ENCODE measurements at places on chromosomes 2 and 18.

DNA sequence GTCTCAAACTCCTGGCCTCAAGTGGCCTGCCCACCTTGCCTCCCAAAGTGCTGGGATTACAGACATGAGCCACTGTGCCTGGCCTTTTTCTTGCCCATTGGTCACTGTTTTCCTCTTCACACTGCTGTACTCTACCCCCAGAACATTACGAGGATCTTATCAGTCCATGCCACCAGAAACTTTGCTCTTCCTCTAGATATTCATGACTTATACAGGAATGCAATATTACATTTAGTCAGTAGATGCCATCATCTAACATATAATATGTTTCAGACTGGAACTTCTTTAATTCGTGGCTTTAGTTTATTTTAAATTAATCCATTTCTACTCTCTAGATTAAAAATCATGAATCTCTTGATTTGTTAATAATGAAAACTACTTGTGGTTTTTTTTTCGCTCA lies 135.5 kb downstream of the COMMD1 start:
- no peak for DNase-seq

DNA sequence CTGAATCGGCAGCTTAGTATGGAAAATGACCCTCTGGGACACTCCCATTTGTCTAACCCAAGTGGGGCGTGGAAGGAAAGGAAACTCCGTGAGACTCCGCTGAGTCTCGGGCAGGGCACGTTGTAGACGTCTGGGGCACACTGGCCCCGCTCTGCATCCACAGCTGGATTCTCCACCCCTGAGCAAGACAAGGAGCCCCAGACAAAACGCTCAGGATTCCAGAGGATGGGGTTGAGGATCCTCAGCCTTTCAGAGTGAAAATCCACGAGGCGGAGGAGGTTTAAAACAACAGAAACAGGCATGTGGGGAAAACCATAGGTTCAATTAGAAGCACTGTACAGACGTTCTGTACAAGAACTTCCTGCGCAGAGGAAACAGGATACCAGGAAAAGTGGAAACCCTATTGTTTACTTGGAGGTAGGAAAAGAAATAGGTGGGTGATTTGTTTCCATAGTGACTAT lies 124.9 kb upstream of the ZNF236 start:
- no peak for DNase-seq

DNA sequence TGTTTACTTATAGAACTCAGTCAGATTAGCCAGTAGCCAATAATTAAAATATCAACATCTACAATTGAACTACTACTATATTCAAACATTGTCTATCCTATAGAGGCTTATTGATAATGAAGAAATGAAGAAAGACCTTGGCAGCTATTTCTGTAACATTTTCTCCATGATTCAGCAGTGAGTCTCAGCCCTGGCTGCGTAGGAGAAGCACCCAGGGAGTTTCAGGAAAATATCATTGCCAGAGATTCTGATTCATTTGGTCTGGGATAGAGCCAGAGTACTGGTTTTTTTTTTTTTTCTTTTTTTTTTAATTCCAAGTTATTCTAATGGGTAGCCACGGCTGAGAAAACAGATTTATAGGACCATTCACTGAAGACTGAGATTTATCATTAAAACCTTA lies 404.8 kb downstream of the TXNL1 start:
- no peak for DNase-seq

DNA sequence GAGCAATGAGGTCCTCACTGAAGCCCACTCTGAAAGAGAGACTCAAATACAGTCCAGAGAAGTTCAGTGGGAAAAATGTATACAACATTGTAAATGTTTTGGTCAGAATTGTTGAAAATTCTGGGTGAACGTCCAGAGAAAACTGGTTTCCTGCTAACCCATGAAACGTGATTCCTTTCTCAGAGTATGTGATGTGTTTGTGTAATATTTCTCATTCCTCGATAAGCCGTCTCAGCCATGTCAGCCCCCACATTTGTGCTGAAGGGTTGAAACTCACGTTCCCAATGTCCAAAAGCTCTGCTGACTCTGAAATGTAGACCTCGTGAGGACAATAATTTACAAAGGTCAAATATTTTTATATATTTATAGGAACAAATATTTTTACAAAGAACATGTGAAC lies 51.6 kb downstream of the BMP10 start:
- DNase-seq = no peak

DNA sequence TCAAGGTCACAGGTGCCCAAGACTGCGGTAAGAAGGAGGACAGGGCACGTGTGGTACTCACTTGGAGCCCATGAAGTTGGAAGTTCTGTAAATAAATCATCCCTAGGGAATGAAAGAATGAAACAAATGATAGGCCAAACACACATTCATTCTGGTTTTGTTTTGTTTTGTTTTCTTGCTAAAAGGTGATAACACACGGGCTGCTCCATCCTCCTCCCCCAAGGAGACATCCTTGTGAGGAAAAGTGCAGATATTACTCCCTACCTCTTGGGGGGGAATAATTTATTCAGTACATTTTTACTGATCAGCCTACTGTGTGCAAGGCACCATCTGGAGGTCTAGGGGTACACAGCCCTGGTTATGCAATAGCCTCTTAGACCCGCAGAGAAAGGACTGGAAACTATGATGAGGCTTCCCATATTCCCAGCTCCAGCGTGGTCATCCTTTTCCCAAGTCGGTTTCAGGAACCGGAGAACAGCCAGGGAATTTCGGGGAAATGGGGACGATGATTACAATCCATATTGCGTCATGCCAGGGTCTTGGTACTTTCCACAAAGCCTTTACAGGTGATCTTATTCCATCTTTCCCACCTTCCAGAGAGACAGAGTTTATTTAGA lies 6.3 kb downstream of the RAX start:
- no peak for DNase-seq

GRCh38 chr2:127678531-127678930 lies 3.2 kb upstream of the LIMS2 start:
- no peak for DNase-seq

- DNase-seq = no peak
Measured at GRCh38 chr2:24515335-24515734, 24.3 kb downstream of the NCOA1 start.

DNA sequence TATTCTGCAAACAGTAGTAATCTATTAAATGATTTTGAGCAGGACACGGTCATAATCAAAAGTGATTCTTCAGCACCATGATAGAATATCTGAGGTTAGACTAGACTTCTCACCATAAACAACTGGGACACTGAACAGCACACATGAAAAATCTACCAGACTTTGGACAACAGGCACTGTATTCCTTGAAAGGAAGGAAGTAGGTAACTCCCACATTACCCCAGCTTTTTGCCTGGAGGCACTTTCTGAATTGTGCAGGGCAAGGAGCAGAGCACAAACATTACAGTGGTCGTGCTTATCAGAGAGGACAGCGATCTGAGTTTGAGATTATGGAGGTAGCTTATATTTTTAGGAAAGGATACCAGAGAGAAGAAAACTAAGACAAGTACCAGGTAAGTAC lies 25.3 kb upstream of the IL1RL1 start:
- DNase-seq = no peak

- no peak for DNase-seq
Measured at GRCh38 chr18:7585276-7585670, 18.2 kb downstream of the PTPRM start.

DNA sequence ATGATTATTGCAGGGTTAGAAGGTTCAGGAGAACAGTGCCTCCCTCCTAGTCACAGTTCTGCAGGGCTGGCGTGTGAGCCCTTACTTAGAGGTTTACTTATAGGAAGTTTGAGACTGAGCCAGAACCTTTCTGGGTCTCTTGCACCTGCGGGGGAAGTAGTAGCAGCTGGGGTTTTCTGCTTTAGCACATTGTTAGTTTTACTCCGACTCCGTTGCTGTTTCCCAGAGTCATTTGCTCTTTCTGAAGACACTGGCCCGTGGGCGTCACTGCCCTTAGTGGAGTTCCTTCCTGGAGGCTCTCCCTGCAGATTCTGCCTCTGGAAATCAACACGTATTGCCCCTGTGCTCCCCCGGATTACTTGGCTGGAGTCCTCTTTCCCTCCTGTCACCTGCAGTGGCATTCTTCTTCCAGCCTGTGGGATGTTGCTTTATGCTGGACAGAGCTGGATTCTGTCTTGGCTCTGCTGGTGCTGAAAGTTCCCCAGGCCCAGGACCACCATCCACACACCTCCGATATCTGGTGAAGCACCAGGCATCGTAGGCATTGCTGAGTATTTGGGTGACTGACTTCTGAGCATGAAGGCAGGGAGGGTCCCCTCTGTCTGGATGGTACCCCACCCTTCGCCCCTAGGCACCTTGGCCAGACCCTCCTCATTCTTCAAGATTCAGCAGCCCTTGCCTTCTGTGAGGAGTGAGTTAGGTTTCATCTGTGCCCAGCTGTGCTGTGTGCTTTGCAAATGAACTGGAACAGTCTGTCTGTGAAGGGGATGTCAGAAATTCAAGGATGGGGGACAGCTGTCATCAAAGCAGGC lies 51.7 kb downstream of the AGAP1 start:
- DNase-seq = no peak

GRCh38 chr2:104405623-104406022 lies 448.3 kb upstream of the POU3F3 start:
- no peak for DNase-seq

- no peak for DNase-seq
Measured at GRCh38 chr2:188319838-188320237, 28.2 kb downstream of the GULP1 start.

DNA sequence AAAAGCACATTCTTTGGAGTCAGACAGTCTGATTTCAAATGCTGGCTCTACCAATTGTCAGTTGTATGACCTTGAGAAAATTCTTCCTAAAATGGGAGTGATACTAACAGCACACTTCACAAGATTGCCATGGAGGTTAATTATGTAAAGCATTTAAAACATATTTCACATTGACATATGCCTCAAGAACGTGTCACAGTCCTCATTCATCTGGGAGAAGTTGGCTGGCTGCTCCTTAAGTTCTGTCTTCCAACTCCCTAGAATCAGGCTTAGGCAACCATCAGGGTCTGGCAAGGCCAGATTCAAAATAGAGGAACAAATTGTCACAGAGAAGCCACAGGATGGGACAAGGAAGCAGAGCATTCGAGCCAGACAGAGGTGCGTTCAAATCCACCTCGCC lies 228.0 kb upstream of the RND3 start:
- DNase-seq = no peak

GRCh38 chr2:182593394-182593975 lies 122.6 kb upstream of the DNAJC10 start:
- DNase-seq = no peak

DNA sequence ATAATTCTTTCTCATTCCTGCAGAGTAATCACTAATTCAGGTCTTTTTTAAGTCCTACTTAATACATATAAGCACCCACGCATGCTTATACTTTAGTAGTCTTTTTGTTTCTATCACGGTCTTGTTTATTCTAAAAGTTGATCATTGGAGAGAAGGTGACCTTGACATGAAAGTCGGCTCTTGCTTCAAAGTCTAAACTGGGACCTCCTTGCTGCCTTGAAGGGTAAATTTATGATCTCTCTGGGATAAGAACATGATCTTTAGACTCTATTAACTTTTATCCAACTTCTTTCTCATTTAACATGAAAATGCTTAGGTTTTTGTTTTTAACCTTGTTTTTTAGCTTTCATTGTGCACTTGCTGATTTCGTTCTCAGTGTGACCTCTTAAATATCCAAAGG lies 792.3 kb downstream of the DPP10 start:
- no peak for DNase-seq

- DNase-seq = no peak
Measured at GRCh38 chr2:67225287-67225973, 171.7 kb upstream of the ETAA1 start.

DNA sequence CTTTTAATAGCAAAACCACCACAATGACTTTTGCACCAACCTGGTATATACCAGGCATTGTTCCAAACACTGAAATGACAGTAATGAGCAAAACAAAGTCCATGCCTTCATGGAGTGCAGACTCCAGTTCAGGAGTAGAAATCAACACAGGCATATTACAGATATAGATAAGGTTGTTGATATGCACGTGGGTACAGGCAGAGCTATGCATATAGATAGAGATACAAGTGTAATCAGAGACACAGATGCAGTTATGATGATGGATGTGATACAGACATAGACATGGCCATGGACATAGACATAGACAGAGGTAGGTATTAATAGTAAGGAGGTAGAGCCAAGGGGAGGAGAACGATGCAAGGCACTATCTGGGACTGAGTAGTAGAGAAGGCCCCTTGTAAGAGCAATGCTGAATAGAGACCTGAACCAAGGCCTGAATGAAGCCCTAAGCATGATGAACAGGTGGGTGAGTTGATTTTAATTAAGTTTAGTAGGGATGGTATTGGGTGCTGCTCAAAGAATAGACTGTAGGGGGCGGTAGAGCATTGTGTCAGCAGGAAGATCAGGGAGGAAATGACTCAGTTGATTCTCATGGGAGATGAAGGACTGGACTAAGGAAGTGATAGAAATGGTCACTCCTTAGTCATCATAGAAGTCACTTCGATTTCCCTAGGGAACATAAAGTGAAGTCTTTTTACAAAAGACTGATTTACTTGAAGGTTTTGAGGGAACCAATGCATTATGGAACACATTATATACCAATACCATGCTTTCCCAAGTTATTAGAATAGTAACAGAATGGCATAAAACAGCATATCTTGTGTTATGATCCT lies 39.4 kb downstream of the CMPK2 start:
- peak; percentile 78 for DNase-seq
